ENCODE measurements at places on chromosomes 12 and 14.

DNA sequence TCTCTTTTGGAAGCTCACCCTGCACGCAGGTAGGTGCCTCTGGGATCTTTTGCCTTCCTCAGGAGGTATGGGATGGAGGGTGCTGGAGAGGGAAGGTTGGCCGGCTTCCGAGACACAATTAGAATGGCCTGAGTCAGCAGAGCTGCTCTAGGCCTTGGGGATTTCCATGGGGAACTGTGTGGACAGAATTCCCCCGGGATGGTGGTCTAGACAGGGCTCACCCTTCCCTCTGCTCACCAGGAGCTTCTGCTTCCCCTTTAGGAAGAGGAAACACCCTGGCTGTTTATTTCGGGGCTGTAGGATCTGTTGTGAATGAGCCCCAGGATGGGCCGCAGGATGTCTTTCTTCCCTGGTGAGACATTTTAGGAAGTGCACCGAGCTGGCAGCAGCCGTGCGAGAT lies 43.7 kb upstream of the TMED10 start:
- DNase-seq, result no peak

DNA sequence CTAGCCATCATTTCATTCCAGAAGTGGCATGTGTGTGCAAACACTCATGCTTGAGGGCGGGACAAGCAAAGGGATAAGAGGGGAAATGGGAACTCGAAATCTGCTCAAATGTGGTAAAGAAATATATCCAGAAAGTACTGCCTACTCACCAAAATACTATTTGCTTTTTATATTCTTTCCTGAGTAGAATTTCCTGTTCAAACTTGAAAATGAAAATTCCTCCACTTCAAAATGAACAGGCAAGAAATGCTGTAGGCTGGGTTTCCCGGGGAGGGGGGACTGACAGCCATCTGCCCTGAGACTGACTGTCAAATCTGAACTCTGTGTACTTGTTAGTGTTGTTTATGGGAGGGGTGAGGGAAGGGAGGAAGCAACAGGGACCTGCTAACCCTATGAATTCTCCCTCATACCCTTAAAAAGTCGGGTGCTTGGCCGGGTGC lies 34.6 kb downstream of the NTF3 start:
- DNase-seq, result no peak

GRCh38 chr12:117134059-117134458 lies 34.8 kb upstream of the TESC start:
- no peak for DNase-seq

GRCh38 chr14:106792543-106792942 lies 1266.2 kb downstream of the TMEM121 start:
- DNase-seq, result no peak

GRCh38 chr14:72666610-72667009 lies 227.3 kb downstream of the DPF3 start:
- DNase-seq, result no peak

DNA sequence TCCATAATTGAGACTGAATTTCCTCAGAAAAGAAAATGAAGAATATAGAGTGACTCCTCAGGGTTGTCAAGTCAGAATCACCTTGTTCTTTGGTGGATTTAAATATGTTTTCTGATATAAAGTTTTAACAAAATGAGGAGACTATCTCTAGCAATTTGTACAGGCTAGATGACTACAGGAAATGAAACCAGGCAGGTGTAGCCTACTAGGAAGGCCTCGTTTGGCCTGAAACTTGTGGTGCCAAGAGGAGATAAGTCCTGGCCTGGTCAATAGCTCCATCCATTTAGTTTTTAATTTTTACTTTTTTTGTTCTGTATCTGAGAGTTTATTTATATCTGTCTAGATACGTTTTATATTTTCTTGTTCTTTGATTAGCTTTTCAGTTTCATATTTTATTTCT lies 41.5 kb downstream of the SNAPC1 start:
- DNase-seq, result no peak

DNA sequence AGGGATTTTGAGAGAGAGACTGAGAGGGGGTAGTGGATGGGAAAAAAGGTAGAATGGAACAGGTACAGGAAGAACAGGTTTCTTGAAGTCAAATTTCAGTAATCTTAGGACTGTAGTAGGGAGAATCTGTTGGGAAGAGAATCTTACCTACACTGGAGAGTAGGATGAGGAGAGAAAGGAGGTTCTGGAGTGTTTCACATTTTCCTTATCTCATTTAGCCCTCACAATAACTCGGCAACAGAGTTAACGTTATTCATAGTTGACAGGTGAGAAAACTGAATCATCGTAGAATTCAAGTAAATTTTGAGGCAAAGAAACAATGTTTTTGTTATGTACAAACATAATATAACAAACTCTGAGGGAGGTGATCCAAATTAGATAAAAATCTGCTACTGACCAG lies 17.2 kb upstream of the STRN3 start:
- no peak for DNase-seq

- no peak for DNase-seq
These were observed 30.3 kb downstream of the PITPNM2 start for GRCh38 chr12:123120452-123121166.

DNA sequence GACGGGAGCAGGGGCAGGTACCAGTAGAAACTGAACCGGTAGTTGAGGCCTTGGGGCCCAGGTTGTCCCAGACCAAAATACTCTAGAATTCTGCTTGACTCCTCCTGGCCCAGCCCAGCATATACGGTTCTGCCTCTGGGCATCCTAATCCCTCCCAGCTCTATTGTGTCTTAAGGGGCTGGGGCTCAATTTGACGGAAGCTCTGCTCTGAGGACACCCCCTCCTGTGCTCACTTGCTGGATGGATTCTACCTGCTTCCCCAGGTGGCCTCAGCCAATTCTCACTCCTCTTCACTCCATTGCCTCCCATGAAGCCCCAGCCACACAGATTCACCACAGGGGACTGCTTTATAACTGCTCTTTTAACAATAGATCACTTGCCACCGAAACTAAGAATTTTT lies 219.5 kb upstream of the FKBP4 start:
- DNase-seq, result no peak

GRCh38 chr12:69254046-69254445 lies 14.7 kb downstream of the CPSF6 start:
- DNase-seq, result no peak

DNA sequence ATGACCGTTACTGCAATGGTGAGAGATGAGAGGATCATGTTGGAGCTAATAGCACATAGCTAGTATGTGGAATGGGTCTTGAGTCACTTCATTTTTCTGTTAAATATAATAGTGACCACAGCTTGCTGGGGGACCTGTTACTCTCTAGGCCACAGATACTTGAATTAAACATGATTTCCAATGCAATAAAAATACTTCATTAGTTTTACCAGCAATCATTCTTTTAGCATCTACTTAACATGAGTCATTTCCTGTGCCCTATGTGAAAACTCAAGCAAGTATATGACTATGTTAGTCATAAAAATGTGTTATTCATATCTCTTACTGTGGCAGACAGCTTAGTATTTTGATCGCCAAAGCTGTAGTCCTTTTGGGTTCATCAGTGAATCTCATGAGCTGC lies 798.8 kb downstream of the SLC16A7 start:
- no peak for DNase-seq
